ENCODE measurements at places on chromosomes 3 and 15.

- DNase-seq = no peak
Observed at GRCh38 chr3:14431452-14431916, 29.1 kb downstream of the SLC6A6 start.

GRCh38 chr3:104137116-104137515 lies 1229.6 kb upstream of the ALCAM start:
- no peak for DNase-seq

DNA sequence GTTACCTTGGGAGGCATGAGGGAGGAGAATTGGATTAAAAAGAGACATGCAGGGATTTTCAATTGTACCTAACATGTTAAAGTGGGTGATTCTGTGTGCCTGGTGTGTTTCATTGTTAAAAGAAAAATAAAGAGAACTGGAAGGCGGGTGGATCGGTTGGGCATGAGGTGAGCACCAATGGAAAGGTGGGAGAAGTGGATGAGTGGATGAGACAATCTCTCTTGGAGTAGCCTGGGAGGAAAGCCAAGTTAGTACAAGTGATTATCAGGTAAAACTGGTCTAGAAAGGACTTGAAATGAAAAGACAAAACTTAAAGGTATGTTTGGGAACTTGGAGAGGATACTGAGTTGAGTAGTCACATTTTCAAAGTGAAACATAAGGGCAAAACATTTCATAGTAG lies 12.1 kb downstream of the VEPH1 start:
- DNase-seq = no peak

DNA sequence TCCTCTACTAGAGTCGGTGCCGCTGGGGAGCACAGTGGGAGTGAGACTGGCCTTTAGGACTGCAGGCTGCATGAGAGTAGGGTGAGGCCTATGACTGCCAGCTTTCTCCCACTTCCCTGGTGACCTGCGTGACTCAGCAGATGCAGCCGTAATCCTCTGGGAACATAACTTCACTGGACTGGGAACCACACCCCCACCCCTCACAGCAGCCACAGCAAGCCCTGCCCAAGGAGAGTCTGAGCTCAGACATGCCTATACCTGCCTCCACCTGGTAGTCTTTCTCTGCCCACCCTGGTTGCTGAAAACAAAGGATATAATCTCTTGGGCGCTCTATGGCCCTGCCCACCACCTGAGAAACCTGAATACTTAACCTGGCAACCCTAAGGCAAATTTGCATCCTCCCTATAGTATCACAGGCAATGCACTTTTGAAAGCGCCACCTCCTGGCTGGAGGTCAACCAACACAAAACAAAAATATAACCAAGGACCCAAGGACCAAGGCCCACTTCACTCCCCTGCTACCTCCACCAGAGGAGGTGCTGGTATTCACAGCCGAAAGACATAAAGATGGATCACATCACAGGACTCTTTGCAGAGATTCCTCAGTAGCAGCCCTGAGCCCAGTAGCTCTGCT lies 308.9 kb downstream of the CTNNB1 start:
- no peak for DNase-seq

- peak; percentile 30 for DNase-seq
Observed at GRCh38 chr15:46080016-46080415, 445.2 kb downstream of the SQOR start.

- DNase-seq = peak; percentile 9
Observed at GRCh38 chr3:44476181-44476611, 1.3 kb downstream of the ZNF445 start.

GRCh38 chr3:188927971-188928370 lies 243.8 kb upstream of the TPRG1 start:
- DNase-seq = no peak

DNA sequence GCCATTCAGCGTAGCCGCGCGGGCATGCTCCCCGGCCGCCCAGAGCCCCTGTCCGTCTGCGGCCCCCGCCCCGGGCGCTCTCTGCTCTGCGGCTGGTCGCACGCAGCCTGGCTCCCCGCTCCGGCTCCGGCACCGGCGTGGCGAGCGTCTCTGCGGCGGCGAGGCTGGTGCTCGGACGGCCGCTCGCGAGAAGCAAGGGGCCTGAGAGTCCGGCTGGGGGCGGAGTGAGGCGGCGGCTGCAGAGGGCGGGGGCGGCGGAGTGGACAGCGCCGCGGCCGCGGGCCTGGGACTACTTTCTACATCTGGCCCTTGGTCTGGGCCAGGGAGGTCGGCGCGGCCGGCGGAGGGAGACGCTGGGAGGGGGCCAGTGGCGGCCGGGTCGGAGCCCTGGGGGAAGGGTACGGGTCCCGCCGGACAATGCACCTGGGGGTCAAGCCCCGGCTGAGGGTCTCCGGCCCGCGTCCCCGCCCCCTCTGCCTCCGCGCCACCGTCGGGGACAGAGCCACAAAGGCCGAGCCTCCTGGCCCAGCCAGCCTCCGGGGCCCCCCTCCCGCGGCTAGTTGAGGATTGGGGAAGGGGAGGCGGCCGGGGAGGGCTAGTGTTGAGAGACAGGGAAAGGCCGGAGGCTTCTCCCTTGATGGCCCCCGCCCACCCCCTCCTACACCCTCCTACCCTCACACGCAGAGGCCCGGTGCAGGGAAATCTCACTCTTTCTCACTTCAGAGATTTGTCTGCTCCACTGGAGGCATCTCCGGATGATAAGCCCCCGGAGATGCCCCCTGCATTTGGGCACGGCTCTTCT lies at the start of gene PRTG:
Gene PRTG, minus strand, starts transcription at position 226 of the 802 bp plus-strand sequence. Its CDS starts 221 bp downstream, at position 5.
- DNase-seq = peak; percentile 95

DNA sequence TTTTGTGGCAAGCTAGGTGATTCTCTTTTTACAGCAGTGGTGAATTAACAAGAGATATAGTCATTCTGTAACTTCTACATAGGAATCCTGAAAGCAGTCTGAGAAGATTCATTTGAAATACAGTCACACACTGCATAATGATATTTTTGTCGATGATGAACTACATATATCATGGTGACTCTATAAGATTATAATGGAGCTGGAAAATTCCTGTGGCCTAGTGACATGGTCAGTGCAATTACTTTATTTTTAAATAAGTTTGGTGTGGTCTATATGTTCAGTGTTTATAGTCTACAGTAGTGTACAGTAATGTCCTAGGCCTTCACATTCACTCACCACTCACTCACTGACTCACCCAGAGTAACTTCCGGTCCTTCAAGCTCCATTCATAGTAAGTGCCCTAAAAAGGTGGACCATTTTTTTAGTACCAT lies 511.4 kb upstream of the MCTP2 start:
- no peak for DNase-seq

GRCh38 chr3:193946945-193947344 lies 189.0 kb upstream of the HES1 start:
- no peak for DNase-seq

- DNase-seq = no peak
Observed at GRCh38 chr3:46546896-46547440, 19.1 kb downstream of the LRRC2 start.

DNA sequence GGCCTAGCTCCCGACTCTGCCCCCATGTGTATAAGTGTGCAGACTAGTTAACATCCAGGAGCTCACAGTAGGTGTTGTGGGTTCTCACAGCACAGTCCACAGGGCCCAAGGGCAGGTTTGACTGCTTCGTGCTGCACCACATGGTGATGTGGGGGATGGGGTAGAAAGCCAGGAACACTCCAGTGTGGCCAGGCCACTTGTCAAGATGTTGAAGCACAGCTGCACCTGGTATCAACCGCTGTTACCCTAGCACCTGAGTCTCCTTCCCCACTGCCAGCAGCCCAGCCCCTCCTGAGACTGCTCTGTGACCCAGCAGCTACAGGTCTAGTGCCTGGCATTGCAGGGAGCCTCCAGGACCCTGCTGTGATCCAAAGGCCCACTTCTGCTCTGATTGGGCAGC lies 53.4 kb downstream of the CHDH start:
- DNase-seq = no peak

DNA sequence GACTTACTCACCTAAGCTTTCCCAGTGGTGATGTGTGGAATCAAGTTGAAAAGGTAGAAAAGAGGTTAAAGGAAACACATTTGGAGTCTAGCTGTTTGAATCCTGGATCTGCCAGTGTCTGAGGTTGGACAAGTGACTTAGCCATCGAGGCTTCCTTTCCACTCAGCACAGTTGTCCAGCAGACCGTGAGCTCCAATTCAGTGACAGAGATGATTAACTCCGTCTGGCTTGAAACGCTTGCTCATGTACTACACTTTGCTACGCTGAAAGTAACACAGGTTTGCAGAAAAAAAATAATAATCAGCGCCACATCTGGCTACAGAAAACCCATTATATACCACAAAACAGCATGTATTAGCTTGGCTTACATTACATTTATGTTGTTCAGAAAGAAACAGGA lies 364.9 kb upstream of the MCTP2 start:
- peak; percentile 68 for DNase-seq

DNA sequence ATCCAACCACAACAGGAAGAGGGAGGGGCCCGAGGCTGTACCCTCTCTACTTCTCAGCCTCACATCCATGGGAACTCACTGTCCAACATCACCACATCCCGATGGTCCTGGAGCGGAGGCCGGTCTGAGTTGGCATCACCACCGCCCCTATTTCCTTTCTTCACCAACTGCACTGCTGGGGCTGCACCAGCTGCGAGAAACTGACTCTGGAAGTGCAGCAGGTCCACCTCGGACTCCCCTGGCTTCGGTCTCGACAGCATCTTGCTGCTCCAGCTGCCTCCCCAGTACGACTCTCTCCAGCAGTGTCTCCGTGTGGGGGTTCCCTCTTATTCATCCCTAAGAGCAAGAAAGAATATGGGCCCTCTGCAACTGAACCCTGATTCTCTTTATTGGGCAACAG lies 7.2 kb downstream of the RPAP1 start:
- no peak for DNase-seq

GRCh38 chr15:66294157-66294931 lies 976 bp downstream of the DIS3L start:
- DNase-seq = peak; percentile 27

GRCh38 chr15:81166636-81167305 lies 29.9 kb upstream of the IL16 start:
- DNase-seq = no peak

GRCh38 chr3:142951794-142952193 lies 11.7 kb downstream of the PAQR9 start:
- DNase-seq = no peak

DNA sequence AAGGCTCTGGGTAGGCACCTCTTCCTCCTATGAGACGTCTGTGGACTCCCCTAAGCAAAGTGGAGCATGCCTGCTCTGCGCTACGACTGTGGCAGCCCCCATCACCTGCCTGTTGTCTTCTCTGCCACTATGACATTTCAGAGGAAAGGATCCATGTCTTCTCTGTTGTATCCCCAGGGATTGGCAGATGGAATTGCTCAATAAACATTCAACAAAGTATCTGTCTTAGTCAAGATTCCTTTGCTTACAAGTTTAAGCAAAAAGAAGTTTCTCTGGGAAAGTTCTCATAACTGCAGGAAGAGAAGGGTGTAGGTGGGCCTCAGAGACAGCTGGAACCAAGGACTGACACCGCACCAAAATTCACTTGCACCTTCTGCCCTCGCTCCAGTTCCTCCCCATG lies 34.3 kb downstream of the AMOTL2 start:
- no peak for DNase-seq

DNA sequence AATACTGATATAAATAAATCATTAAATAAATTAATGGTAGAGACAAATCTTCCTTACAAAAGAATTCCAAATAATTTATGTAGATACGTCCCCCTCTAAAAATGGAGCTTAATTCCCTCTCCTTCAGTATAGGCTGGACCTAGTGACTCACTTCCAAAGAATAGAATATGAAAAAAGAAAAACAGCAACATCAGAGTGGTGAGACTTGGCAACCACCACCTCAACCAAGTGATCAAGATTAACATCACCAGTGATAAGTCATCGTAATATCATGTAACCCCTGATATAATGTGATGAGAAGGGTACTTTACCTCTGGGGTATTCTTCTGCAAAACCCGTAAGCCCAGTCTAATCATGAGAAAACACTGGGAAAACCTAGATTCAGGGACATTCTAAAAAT lies 13.4 kb downstream of the GOLGB1 start:
- DNase-seq = no peak

DNA sequence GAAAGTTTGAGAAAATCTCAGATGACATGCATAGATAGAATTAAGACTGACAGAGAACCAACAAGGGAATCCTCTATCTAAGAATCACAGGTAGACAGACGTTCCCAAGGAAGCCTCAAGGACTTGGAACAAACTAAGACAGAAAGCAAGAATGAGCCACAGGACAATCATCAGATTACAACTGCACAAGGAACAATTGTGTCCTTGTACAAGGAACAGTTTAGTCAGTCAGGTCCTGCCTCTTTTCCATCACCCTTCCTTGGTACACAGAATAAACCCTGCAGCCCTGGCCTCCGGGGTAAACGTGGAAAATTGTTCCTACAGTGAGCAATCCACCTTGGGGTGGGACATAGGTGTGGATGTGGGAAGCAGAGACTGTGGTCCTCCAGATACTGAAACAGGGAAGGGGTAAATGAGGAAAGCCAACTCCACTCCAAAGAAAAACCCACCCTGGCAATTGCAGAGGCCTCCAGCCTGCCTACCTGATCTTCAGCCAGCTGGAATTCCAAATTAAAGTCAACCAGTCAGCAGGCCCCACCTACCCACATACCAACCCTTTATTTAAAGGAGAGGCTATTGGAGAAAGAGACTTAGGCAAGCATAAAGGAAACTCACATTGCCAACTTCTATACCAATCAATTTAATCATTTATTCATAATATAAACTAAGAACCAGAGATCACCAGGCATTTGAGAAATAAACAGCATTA lies 73.4 kb downstream of the ULK4 start:
- DNase-seq = no peak

- DNase-seq = no peak
Observed at GRCh38 chr3:144501467-144501866, 529.8 kb downstream of the DIPK2A start.

- no peak for DNase-seq
Observed at GRCh38 chr3:44077267-44077666, 164.4 kb upstream of the TOPAZ1 start.

GRCh38 chr3:188303823-188304222 lies 149.9 kb downstream of the LPP start:
- DNase-seq = no peak

Data from muscle of back (tissue), 13 donors.